ENCODE measurements at places on chromosomes 13 and 19.
A peak's percentile ranks its signal among the peaks of the same experiment; 100 is the strongest.

DNA sequence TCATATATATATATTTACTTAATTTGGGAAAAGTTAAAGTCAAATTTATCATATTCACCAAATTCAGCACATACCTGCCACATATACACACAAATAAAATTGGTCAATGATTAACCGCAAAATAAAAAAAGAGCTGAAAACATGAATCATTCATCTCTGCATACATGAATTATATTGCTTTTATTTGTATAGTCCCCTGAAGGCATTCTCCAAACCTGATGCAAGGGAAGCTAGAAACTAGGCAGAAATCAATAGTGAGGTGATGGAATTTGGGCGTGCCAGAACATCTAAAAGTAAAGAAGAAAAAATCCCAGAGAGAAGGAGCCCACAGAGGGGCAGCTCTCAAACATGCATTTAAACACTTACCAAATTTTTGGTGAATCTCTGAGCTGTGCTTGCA lies 60.1 kb downstream of the UFM1 start:
- no peak for DNase-seq

DNA sequence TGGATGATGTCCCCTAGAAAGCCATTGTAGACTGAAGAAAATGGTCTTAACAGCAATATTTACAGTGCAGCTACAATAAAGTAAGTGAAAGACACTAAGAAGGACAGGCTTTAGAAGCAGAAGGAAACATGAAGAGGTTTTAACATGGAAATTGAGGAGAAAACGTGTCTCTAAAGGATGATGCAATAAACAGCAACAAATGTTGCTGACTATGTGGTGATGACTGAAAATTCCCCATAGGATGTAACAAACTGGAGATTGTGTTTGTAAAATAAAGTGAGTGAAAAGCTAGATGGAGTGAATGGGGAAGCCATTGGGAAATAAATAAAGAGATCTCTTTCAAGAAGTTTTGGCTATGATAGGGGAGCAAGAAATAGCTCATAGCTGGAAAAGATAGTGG lies 186.7 kb upstream of the IPO5 start:
- no peak for DNase-seq

DNA sequence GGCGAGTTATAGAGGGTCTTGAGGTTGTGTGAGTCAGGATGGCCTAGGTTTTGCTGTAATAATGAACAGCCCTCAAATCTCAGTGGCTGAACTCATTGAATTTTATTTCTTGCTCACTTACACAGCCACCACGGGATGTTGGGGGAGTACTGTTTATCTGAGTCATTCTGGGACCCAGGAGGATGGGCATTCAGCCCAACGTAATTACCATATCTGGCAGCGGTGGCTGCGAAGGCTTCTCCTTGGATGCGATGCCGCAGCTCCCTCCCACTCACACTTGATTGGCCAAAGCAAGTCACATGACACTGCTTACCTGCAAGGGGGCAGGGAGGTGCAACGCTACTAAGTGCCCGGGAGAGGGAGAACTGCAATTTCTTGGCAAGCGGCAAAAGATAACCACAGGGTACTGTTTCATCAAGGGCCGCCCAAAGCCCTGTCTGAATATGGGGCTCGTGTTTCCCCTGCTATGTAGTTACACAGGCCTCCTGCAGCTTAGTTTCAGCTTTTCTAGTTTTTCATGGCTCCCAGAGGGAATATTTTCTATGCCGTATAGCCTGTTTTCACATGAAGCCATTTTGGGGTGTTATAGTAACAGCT lies 19.9 kb downstream of the ZSWIM9 start:
- DNase-seq, result peak; percentile 3

- no peak for DNase-seq
Measured at GRCh38 chr19:55242517-55242916, 14.0 kb upstream of the TMEM86B start.

GRCh38 chr13:52599848-52600603 lies 42.2 kb upstream of the HNRNPA1L2 start:
- peak; percentile 66 for DNase-seq

DNA sequence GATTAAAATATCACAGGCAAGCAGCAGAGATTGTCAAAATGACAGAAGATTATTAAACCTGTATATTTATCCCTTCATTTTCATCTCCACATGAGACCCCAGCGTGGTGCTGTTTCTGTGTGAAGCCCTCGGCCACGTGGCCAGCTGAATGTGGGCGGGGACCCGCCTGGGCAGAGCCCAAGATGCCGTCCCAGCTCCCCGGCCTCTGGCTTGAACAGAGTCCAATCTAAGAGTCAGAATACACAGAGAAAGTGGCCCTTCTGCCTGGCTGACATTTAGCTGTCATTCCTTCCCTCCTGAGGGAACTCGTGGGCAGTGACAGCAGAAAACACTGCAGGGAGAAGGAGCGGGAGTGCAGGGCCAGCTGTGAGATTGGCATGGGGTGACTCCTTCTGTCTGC lies 34.9 kb upstream of the UQCRFS1 start:
- no peak for DNase-seq

- no peak for DNase-seq
Measured at GRCh38 chr19:54903303-54903702, 2.6 kb upstream of the NCR1 start.

- no peak for DNase-seq
Measured at GRCh38 chr19:16586991-16587832, 15.0 kb upstream of the SLC35E1 start.

DNA sequence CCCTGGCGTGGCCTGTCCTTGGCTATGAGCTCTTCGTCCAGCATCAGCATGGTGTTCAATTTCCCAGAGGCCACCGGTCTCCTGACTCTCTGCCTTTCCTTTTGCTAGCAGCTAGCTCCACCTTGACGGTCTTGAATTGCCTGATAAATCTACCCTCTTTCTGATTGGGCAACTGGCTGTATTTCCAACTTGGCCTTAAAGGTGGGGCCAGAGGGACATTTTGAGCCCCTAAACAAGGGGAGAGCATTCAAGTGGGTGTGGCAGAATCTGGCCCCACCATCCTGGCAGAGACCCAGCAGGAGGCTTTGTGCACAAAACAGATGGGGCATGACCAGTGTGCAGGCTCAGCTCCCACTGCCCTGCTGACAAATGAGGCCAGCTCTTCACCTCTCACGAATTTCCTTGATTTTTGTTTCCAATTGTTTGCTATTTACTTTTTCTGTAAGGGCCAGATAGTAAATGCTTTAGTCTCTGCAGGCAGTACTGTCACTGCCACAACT lies 148.9 kb upstream of the VSTM2B start:
- DNase-seq, result no peak

DNA sequence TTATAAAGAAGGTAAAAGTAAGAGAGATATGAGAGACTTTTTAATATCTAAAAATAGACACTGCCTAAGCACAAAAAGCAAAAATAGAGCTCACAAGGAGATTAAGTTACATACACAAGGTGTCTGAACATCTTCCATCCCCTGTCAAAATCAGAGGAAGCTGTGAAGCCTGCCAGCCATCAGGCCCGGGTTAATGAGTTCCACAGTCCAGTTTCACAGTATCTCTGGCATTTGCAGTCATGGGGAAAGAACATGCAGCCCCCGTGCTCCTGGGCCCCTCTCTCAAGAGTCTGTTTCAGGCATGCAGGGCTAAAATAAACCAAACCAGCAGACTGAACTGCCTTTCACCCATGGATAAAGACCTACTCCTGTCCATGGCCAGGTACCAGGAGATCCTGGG lies 79.2 kb downstream of the TBC1D4 start:
- peak; percentile 76 for DNase-seq

DNA sequence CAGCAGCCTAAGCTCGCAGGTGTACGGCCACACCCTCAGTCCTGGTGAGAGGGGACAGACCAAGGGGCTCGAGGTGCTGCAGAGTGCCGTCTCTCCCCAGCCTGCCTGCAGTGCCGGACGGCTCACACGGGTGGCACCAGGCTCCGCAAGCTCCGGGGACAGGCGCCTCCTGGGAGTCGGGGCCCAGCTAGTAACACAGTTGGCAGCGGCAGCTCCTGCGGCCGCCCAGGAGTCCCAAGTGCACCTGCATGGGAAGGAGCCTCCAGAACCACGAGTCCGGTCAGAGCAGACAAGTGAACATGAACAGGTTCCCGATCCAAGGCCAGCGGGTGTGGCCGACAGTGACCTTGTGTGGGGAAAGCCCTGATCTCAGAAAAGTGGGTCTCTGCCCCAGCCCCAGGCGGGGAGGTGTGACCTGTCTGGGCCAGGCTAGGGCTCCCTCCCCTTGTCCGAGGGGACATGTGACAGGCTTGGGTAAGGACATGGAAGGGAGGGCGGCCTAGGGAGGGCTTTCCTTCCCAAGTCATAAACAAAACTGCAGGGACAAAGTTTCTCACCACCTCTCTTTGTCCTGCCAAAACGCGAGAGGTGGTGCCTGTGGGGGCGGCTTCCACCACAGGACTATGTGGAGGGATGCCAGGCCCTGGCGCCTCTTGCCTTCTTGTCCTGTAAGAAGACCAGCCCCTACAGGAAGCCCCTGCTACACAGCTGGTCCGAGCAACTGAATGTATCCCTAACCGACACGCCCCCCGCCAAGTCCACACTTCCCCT lies 46.5 kb downstream of the MLLT1 start:
- DNase-seq, result no peak

- DNase-seq, result no peak
Measured at GRCh38 chr19:39001041-39001440, 25.5 kb upstream of the FBXO17 start.

DNA sequence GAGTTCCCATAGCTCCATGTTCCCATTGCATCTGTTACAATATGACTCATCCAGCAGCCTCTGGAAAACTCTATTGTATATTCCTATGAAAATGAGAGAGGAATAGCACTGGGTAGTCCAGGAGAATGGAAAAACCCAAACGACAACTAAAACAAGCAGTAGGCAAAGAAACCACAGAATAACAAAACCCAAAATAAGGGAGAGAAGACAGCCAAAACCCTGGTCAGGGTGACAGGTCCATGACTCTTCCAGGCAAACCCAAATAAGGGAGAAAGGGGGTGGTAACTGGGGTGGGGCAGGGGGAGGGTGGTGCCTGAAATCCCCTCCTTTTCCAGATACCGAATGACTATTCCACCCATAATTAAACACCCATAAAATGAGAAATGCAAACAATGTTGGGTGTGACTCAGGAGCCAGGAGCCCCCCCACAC lies 4.0 kb upstream of the ZNF8 start:
- no peak for DNase-seq

DNA sequence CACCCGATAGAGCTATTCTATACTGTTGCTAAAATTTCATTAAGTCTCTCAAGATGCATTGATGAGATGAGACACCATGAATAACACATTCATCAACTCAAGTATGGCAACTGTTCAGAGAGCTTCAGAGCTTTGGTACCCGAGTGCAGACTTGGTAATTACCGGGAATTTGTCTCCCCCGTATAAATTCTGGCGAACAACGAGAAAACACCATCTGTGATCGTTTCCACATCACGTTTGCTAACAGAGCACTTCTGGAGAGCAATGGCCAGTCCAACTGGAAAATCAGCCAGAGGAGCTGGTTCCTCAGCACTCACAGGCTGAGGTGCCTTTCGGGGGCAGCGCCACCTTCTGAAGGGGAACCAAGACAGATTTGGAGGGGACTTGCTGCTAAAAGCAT lies 40.2 kb downstream of the SUGP2 start:
- no peak for DNase-seq

- DNase-seq, result no peak
Measured at GRCh38 chr19:14091813-14092462, 1.4 kb upstream of the SAMD1 start.

GRCh38 chr13:92384410-92384809 lies 842.2 kb upstream of the GPC6 start:
- DNase-seq, result no peak

GRCh38 chr19:15398501-15399233 lies 19.1 kb upstream of the AKAP8 start:
- DNase-seq, result no peak

DNA sequence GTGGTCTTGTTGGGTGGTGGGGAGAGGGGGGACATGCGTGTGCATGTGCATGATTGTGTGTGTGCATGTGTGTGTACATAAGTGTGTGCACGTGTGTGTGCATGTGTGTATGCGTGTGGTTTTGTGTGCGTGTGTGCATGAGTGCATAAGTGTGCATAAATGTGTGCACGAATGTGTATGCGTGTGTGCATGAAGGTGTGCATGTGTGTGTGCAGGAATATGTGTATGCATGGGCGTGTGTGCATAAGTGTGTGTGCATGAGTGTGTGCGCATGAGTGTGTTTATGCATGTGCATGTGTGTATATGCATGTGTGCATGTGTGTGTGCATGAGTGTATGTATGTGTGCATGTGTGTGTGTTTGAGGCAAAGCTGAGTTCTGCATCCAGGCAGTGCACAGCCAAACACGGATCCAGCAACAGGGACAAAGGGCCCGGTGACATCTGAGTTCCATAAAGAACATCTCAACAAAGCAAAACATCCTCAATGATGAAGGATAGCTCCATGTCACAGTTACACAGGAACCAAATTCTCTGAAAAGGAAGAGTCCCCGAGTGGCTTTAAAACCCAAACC lies 86.0 kb upstream of the FARP1 start:
- DNase-seq, result no peak

DNA sequence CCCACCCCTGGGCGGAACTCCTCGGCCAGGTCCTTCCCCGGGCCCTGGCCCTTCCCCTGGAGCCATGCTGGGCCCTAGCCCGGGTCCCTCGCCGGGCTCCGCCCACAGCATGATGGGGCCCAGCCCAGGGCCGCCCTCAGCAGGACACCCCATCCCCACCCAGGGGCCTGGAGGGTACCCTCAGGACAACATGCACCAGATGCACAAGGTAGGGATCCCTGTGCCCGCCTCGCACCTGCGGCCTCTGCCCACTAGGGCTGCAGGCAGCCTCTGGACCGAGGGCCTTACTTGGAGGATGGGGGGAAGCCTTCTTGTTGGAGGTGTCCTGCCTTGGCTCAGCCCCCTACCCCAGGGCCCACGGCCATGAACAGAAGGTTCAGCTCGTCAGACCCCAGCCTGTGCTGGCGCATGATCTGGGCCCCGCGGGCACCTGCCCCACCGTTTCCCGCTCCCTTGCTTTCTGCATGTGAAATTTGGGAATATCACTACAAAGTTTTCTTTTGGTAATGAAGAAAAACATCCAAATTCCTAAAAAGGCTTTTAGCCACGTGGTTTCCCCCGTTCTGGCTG lies 23.4 kb downstream of the SMARCA4 start:
- DNase-seq, result no peak

DNA sequence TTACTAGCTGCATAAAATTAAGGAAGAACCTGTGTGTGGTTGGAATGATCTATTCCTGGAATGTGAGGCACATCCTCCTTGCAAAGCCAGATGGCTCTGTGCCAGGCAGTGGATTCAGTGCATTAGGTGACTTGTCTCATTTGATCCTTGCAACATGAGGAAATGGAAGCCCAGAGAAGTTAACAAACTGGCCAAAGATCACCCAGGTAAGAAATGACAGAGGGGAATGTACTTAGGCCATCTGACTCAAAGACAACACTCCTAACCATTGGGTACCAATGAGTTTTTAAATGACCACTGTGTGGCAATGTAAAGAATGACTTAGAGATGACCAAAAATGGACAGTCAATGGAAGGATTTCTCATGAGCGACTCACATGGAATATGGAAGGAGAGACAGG lies 114.2 kb upstream of the RXFP2 start:
- no peak for DNase-seq
